Stimulated activated CD8-positive, alpha-beta memory T cell treated with anti-CD3 and anti-CD28 coated beads, Interleukin-4, amount 100 ng/mL, for 48 hours (primary cell): ENCODE measurements at places on chromosomes 2 and 18.

DNA sequence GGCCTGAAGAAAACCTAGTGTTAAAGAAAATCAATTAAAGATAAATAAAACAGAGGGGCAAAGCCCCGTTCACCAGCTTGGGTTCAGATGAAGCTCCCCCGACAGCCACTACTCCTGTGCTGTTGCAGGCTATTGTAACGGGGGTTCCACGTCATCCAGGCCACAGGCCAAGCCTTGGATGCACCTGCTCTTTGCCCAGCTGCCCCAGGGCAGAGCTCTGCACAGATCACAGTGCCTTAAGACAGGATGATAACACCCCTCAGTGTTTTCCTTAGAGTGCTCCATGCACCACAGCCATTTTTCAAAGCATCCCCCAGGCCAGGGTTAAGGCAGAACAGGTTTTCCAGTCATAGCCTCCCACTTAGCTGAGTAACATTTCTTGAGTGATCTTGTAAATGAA lies 32.0 kb downstream of the FASTKD2 start:
- DNase-seq, result no peak

GRCh38 chr2:111632661-111633060 lies 251.3 kb downstream of the ANAPC1 start:
- peak; percentile 49 for DNase-seq

- no peak for DNase-seq
Measured at GRCh38 chr2:204365811-204366210, 179.5 kb upstream of the PARD3B start.

DNA sequence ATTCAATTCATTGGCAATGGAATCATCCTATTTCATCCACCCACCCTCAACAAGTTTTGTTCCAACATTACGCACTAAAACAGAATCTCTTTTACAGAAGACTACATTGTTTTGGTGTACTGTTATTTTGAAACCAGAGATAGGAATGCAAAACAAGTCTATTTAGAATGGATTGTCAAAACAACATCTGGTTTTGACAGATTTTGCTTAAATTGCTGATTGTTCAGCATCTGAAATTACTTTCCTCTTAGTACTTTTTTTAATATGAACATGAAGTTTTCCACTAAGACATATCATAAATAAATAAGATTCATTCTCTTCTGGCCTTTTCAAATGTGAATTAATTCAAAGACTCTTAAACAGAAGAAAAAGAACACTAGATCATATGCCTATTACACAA lies 323.9 kb upstream of the TFPI start:
- DNase-seq, result no peak

GRCh38 chr2:203097735-203098134 lies 83.1 kb downstream of the NBEAL1 start:
- no peak for DNase-seq

DNA sequence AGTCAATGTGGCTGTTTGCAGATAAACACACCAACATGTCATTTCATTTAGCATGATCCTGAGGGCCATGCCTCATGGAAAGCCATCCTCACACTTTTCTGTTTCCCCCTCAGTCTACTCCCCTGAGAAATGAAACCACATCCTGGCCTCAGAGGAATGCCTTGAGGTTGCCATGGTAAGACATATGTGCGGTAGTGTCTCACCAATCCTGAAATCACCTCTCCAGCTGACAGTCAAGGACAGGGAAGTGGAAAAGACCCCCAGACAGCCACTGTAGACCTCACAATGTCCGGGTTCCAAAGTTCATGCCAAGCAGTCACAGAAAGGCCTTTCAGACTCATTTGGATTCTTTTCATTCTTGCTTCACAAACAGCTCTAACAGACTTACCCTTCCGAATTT lies 175.2 kb upstream of the PKDCC start:
- DNase-seq, result no peak

- DNase-seq, result peak; percentile 54
Measured at GRCh38 chr2:241659150-241659739, 21.8 kb downstream of the ATG4B start.

- no peak for DNase-seq
Measured at GRCh38 chr2:157843935-157844334, 32.2 kb downstream of the ACVR1 start.

GRCh38 chr2:29620890-29621289 lies 300.5 kb downstream of the ALK start:
- DNase-seq, result no peak

- DNase-seq, result no peak
Measured at GRCh38 chr2:9745153-9745899, 97.9 kb upstream of the TAF1B start.

DNA sequence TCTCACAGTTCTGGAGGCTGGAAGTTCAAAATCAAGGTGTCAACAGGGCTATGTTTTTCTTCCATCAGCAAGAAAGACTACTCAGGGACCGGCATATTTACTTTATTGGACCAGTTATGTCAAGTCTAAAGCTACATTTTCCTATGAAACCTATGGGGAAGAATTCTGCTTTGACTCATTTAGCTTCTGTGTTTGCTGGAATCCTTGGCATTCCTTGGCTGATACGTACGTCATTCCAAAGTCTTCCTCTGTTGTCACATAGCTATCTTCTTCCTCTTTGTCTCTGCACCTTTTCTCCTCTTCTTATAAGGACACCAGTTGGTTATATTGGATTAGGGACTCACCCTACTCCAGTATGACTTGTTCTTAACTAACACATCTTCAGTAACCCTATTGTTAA lies 137.4 kb upstream of the FBXO11 start:
- no peak for DNase-seq

DNA sequence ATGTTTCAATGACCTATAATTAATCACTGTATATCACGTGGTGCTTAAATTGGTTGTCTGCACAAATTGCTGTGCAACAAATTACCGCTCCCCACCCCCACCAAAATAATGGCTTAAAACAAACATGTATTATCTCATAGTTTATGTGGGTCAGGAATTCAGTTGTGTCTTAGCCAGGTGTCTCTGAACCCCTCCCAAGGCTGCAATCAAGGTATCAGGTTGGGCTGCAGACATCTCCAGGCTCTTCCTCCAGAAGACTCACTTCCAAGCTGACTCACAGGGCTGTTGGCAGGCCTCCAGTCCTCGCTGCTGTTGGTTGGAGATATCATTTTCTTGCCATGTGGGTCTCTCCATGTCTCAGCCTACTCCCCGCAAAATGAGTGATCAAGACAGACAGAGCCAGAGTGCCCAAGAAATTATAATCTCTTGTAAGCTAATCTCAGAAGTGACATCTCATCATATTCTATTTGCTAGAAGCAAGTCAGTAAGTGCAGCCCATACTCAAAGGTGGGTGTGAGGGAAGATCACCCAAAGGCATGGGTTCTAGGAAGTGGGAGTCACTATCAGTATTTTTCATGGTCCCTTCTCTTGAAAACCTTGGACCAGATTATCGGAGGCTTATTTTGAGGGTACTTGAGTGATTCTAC lies 38.4 kb downstream of the SPC25 start:
- DNase-seq, result no peak
